ENCODE measurements at places on chromosomes 4 and X. TPM values are rescaled to one million over a fixed set of nuclear protein-coding genes. Genes with fewer than 3 reads are reported as not detected.

The STOX2 gene
- polyA plus RNA-seq = 3.9 TPM

The TCEAL8 gene
- 47.4 TPM for polyA plus RNA-seq

The SMR3B gene
- polyA plus RNA-seq = not detected

The MAML3 gene
- 9.4 TPM for polyA plus RNA-seq

The LRCH2 gene
- 0.64 TPM for polyA plus RNA-seq

The ANAPC4 gene
- 6.7 TPM for polyA plus RNA-seq

The GRIA3 gene
- 4.3 TPM for polyA plus RNA-seq

The CC2D2A gene
- 11.2 TPM for polyA plus RNA-seq

The ADGRG4 gene
- not detected for polyA plus RNA-seq

The SUV39H1 gene
- 10.1 TPM for polyA plus RNA-seq

The SERTM2 gene
- polyA plus RNA-seq = not detected

The AWAT2 gene
- not detected for polyA plus RNA-seq

The RIBC1 gene
- 4.4 TPM for polyA plus RNA-seq

The GPRIN3 gene
- 0.24 TPM for polyA plus RNA-seq

The MAGEA1 gene
- not detected for polyA plus RNA-seq

The CT83 gene
- not detected for polyA plus RNA-seq

The AKAP14 gene
- polyA plus RNA-seq = not detected

The COL4A5 gene
- polyA plus RNA-seq = 15.1 TPM

The CSAG1 gene
- 1.9 TPM for polyA plus RNA-seq

The CFP gene
- polyA plus RNA-seq = 1.1 TPM

The SOWAHD gene
- 0.20 TPM for polyA plus RNA-seq

The STBD1 gene
- 0.25 TPM for polyA plus RNA-seq

The HDAC6 gene
- 97.9 TPM for polyA plus RNA-seq

The ERAS gene
- polyA plus RNA-seq = 0.75 TPM

The MUC7 gene
- not detected for polyA plus RNA-seq

The QDPR gene
- 284 TPM for polyA plus RNA-seq

The RGN gene
- 6.5 TPM for polyA plus RNA-seq

The FAM184B gene
- 0.58 TPM for polyA plus RNA-seq

The MID1IP1 gene
- 108 TPM for polyA plus RNA-seq

The LINC00632 gene
- polyA plus RNA-seq = 3.9 TPM

The F8A2 gene
- polyA plus RNA-seq = not detected

The FRMPD3 gene
- 1.0 TPM for polyA plus RNA-seq

Data from brain (organoid and tissue), 16 donors.